ENCODE measurements at places on chromosomes 2 and 18.

GRCh38 chr2:81266106-81266505 is 961.6 kb upstream of the LRRTM1 start:
- DNase-seq = no peak

GRCh38 chr2:146312899-146313298 is 1531.9 kb upstream of the ACVR2A start:
- DNase-seq = no peak

GRCh38 chr2:47262657-47263056 is 107.5 kb upstream of the STPG4 start:
- DNase-seq = no peak

- DNase-seq = no peak
Observed at GRCh38 chr2:238094438-238095022, 5.6 kb upstream of the ESPNL start.

DNA sequence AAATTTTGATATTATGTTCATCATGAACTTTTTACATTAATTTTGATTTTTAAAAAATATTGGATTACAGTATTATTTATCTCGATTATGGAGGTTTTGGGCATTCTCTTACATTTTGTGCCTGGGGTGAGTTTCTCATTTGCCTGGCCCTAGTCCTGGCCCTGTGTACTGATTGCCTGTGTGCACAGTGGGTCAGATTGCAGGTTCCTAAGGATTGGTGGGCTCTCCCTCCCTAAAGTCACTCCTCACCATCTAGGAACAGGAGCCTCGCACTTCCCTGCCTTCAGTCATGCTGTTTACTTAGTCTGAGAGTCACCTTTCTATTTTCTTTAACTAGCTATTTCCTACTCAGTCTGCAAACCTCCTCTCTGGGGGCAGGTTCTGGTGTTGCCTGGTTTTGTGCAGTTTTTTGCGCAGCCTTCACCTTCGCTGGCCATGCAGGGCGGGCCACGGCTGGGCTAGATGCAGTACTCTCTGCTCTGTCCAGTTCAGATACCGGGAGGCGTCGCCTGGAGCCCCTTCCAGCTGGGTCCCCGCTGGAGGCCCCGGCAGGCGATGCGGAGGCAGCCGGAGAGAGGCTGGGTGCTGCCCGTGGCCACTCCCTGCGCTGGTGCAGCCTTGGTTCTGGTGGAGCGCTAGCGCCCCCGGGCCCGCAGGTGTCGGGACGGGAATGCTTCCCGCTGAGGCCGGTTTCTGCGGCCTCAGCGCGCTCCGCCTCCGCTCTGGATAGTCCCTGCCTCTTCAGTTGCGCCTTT is 23.3 kb upstream of the MC5R start:
- peak; percentile 10 for DNase-seq

DNA sequence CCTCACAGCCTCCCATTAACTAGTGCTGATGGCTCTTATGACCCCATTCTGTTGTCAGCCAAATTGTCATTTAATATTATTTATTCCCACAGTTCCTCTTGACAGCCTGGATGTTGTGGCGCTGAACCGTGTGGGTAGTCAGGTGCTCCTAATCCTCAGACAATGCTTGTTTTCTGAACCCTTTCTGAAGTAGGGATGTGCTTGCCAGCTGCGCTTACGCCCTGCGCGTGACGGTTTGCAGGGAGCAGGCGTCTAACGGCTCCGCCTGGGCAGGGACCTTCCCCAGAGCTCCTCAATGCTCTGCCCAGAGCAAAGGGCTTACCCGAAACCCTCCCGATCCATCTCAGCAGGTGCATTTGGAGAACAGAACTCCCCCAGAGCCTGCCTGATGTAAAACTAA is 358.2 kb upstream of the MYT1L start:
- no peak for DNase-seq

DNA sequence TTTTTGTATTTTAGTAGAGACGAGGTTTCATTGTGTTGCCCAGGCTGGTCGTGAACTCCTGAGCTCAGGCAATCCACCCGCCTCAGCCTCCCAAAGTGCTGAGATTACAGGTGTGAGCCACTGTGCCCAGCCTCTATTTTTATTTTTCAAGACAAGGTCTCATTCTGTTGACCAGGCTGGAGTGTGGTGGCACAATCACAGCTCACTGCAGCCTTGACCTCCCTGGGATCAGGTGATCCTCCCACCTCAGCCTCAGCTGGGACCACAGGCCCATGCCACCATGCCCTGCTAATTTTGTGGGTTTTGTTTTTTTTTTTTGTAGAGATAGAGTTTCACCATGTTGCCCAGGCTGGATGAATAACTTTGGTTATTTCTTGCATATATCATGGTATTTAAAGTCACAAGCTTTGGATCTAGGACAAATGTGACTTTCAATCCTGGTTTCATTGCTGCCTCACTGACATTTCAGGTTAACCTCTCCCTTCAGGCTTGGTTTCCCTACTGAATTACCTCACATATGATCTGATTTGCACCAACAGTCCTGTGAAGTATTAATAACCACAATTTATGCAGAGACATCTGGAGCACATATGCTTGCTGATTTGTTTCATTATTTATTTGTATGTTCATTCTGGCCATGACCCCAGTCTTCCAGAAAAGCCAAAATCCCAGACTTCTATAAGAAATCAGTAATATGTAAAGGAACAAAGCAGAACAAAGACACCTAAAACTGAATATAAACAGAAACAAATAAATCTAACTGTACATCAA is 17.5 kb upstream of the RAB31 start:
- no peak for DNase-seq

DNA sequence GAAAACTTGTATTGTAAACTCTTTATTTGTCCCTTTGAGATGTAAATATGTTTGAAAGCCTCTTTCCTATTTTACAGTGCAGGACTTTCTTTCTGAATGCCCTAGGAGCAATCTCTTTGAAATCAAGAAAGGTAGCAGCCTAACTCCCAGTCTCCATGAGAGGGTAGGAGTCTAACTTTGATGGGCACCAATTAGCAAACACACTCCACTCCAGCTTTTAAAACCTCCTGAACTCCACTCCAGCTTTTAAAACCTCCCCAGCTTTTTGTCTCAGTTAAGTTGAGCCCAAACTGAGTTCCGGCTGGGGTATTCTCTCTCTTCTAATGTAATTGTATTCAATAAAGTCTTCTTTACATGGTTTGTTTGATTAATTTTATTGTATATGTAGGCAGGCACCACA is 493.7 kb upstream of the CDH7 start:
- DNase-seq = no peak

- no peak for DNase-seq
Observed at GRCh38 chr2:131641414-131642206, 113.9 kb downstream of the CCDC74A start.

DNA sequence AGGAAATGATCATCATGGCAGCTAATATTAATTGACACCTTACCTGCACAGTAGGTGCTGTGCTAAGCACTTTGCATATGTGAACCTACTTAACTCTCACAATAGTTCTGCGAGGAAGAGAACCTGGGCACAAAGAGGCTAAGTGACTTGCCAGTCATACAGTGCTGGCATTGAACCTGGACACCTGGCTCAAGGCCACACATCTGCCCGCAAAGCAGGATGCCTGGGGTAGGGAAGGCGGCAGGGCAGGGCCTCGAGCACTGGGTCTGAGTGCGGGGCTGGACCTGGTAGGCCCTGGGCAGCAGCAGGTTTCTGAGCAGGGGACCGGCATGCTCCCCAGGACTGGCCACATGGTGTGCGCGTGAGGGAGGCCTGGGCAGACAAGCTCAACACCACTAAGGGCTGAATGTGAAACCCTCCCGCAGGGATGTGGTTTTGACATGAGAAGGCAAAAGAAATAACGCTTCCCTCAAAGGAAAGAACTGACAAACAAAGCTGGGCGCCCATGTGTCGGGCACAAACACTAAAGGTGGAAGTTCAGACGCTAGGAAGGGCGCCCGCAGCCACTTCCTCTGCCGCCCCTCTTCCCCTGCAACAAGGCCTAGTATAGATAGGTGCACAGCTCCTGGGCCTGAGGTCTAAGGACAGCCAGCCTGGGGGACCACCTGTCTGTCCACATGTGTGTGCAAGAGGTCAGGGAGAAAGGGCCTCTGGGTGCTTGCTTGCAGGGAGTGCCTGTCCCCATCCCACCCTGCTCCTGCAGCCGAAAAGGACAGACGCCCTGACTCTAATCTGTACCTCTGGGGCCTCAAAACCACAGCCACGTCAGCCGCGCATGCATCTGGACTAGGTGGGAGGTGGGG is 92.5 kb downstream of the ZFP36L2 start:
- no peak for DNase-seq

All from T1000 (cell line).